ENCODE measurements at places on chromosomes 5 and 9.
A peak's percentile ranks its signal among the peaks of the same experiment; 100 is the strongest.

- DNase-seq: no peak
These were observed 68.8 kb downstream of the TLR4 start for GRCh38 chr9:117772960-117773359.

- no peak for DNase-seq
These were observed 362.7 kb upstream of the RFX3 start for GRCh38 chr9:3888497-3888858.

DNA sequence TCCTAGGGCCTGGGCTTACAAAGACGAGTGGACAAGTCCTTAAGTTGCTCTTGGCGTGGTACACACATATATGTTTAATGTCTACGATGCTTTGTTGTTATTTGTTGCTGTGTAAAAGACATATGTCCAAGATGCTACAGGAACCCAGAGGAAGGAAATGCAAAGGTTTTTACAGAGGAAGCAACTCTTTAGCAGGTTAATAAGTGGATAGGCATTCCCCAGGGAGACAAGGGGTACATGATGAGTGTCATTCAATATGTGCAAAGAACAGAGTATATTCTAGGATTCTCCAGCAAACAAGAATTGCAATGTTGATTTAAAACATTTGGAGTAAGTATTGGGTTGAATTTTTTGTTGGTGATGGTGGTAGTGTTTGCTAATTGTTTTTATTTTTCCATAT, 92.1 kb downstream of the PIP5K1B start:
- DNase-seq: no peak

DNA sequence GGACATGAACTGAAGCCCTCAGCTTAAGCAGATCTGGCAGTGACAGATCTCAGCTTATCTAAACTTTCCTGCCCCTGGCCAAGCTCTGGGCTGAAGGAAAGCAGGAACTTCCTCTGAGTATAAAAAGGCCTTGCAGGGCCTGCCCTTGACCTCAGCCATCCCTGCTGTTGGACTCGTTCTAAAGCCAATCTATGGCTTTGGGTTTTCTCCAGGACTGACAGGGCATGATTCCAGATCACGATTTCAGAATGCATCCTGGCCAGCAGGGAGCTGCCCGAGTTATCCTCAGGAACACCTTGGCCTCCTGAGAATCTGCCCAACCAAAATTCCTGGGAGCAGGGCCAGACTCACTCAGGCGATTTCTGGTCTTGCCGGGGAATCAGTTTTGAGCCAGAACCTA, 502.7 kb downstream of the TLE4 start:
- DNase-seq: no peak

DNA sequence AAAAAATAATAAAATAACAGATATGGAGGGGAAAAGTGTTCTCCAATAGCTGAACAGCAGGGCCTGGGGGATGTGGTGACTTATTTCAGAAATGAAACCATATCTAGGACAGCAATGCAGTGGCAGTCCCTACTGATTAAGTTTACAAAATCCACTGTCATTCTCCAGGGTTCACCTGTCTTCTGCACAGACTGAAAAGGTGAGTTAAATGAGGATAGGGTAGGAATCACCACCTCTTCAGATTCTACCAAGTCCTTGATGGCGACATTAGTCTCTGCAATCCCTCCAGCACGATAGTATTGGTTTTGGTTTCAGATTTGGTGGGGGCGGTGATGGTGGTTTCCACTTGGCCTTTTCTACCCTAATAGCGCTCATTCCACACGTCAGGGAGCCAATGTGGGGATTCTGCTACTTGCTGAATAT, 32.3 kb upstream of the NPM1 start:
- no peak for DNase-seq

DNA sequence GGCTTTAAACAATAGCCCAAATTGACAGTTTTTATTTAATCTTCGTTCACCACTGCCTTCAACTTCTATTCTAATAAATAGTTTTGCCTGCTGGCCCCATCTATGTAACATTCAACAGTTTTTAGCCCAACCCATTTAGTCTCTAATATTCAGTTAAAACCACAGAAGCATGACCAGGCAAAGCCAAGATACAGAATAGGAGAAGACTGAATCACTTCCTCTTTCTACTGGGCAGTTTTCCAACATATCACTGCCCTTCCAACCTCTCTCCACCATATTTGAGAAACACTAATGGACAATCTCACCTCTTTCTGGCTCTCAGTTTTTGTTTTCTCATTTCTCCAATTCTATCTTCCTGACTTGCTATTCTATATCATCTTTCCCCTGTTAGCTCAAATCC, 352.9 kb downstream of the DNAH5 start:
- peak; percentile 92 for DNase-seq

- DNase-seq: peak; percentile 14
These were observed 140.5 kb upstream of the COL5A1 start for GRCh38 chr9:134500931-134501760.

DNA sequence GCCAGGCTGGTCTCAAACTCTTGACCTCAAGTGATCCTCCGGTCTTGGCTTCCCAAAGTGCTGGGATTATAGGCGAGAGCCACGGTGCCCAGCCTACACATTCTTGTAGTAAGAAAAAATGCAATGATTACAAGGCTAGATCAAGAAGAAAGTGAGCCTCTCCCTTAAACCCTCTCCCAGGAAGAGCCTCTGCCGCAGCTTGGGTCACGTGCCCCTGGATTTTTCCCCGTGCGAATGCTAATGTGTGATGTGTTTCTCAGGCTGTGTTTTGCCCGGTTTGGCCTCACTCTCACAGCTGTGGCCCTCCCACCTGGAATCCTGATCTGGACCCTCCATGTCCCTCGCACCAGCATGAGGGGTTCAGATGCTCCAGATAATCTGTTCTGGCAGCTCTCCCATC, 6.9 kb downstream of the PLPP7 start:
- no peak for DNase-seq

GRCh38 chr9:137551264-137552021, at the start of gene MRPL41:
TSS of gene MRPL41 (plus strand) at chr9:137551879. CDS start at chr9:137552082, 203 bp downstream.
- peak; percentile 81 for DNase-seq

GRCh38 chr9:92482805-92483204, 499 bp upstream of the ASPN start:
- DNase-seq: no peak

DNA sequence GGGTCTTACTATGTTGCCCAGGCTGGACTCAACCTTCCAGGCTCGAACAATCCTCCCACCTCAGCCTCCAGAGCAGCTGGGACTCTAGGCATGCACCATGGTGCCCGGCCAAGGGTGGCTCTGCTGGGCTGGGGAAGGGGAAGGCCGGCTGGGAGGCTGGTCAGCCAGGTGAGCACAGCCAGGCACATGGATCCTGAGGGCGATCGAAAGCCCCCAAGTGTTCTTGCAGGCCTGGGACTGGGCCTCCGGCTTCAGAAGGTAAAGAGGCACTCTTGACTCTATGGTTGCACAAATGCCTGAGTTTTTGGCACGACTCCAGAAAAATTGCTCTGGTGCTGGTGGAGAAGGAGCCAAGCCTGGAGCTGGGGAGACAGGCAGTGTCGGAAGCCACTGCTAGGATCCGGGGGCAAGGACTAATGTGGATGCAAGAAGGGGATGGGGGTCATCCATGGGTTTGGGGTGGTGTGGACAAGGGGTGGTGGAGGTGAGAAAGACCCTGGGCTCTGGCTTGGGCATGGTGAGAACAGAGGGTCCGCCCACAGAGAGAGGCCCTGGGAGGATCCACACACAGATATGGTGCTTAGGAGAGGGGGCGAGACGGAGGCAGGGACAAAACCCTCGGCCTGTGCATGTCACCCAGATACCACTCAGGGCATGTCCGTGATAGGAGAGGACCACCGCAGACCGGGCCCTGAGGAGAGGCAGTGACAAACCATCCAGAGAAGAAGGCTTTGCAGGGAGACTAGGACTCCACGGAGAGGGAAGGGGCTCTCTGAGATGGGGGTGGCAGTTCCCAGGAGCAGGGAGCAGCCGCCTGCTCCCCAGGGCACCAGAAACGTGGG, 51.1 kb upstream of the COL5A1 start:
- no peak for DNase-seq

DNA sequence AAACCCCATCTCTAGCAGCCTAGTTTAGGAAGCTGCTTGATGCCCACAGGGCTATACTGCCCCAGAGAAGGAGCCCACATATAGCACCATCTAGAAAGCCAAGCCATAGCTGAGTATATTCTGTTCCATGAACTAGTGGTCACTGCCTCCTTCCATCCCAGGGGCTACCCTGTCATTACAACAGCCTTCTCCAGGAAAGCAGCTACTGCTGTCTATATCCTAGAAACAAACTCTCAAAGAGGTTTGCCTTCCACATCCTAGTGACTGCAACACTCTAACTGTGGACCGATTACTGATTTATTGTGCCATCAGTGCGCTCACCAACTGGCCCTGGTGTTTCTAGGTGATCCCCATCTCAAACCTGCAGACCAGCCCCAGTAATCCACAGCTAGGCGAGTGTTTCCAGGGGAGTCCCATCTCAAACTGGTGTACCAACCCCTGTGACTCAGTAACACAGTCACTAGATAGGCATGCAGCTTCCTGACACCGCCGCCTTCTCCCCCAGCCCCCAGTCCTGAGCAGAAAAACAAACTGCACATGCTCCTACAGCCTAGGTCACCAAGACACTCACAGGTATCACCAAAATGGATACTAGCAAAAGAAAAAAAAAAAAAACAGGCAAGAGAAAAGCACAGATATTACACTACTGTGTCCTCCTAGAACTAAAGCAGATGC, 14.8 kb downstream of the SPTLC1 start:
- DNase-seq: peak; percentile 86

DNA sequence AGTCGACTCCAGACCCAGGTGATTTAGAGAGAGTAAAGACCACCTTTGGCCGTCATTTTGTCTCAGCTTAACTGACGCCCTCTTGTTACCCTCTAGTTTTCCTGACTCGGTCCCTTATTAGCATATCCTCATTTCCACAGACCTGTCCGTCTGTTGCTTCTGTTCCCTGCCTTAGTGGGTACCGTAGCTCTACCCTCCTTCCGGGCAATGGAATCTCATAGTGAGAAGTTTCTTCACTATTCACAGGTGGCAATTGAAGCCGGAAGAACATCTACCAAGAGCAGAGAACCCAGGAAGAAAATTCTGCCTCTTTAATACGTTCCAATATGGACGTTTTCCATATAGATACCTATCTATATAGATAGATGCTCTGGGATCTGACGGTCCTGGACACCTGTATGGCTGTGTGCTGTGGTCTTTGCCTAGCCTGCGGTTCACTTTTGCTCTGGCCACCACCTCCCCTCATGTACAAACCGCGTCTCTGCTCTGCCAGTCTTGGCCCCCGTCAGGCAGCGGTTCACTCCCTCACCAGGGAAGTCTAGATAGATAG, 652 bp upstream of the TMEM161B start:
- peak; percentile 30 for DNase-seq

DNA sequence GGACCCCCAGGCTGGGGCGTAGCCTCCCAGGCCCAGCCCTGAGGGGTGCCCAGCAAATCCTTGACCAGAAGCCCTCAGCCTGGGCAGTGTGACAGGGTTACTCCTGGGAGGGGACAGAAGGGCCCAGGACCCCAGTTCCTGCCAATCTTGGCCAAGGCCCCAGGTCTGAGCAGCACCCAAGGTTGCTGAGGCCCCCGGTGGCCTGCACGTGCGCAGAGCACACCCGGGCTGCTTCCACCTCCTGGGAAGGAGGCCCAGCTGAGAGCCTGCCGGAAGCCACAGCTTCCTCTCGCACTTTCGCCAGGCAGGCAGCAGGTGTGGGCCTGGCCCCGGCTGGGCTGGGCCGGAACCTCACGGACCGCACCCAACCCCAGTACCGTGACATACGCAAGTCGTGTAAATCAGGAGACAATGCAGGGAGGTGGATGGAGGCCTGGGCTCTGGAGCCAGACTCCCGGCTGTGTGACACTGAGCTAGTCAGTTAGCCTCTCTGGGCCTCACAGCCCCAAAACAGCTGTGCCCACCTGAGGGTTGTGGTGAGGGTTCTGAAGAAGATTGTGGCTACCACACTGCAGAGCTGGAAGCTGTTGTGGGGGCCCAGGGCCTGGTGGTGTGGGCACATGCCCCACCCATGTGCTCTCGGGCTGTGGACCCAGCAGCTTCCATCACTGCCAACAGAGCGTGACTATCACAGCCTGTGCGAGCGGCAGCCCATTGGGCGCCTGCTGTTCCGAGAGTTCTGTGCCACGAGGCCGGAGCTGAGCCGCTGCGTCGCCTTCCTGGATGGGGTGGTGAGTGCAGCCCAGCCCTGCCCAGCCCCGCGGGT, 5.1 kb downstream of the GRK6 start:
- DNase-seq: no peak

DNA sequence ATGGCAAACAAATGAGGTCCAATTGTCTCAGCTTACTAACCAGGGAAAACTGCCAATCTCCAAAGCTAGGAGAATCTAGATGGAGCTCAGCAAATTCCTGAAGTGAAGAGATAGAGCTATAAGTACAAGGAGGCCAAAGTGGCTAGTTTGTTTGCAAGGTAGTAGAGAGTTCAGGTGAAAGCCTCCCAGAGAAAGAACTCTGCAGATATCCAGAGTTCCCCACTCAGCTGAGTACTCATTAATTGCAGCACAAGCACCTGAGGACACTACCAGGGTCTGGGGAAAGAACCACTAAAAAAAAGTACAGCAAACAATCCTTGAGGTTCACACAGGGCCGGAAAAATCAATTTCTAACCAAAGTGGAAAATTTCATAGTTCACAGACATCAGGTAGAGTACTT, 250.9 kb downstream of the TMEM232 start:
- DNase-seq: no peak

- no peak for DNase-seq
These were observed 82.6 kb downstream of the SYK start for GRCh38 chr9:90884178-90884577.

GRCh38 chr5:68389618-68390017, 174.1 kb downstream of the PIK3R1 start:
- DNase-seq: no peak

- no peak for DNase-seq
These were observed 13.8 kb downstream of the NACC2 start for GRCh38 chr9:136081113-136081825.

GRCh38 chr9:115442054-115442453, 324.1 kb upstream of the TNC start:
- DNase-seq: peak; percentile 72

DNA sequence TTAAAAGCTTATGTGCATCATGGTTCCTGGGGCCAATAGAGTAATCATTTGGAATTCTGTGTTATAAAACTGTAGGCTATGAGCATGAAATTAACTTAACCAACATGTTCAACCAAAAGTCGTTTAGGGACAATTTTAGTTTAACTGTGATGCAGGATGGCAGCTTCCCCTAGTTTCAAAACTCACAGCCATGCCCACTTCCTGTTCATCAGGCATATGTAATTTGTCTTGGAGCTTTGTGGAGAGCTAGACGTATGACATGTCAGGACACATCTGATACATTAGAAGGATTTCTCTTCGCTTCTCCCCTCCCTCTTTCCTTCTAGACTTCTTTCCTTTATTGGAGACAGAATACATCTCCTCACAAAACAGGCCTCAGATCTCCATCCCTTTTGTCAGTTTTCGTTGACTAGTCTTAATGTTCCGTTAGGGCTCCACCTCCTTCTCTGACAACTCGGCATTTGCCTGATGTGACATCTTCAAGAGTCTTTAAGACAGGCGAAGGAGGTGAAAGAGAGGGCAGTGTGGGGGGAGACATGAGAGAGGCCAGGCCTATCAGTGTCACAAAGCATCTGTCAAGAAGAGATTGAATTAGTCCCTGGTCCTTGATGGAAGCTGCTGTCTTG, 176.0 kb downstream of the MSX2 start:
- no peak for DNase-seq

GRCh38 chr5:43631182-43631910, 28.4 kb downstream of the NNT start:
- DNase-seq: peak; percentile 89

All from fibroblast of lung (primary cell).